Tibial artery (tissue), 4 donors: ENCODE measurements at places on chromosomes 12 and 14.

DNA sequence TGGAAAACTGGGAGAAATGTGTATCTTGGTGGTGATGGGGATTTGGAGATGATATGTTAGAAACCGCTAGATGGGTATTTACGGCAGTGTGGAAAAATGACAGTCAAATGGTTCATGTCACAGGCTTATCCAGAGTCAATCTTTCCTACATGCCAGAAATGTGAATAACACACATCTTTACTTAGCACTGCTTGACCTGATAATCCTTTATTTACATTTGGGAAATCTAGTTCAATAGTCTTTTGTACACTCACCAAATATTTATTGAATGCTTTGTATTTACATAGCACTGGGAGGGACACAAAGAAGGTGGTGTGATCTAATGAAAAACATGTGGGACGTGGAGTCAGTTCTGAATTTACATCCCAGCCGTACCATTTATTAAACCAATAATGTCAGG is 208.2 kb downstream of the DIO2 start:
- DNase-seq: no peak

DNA sequence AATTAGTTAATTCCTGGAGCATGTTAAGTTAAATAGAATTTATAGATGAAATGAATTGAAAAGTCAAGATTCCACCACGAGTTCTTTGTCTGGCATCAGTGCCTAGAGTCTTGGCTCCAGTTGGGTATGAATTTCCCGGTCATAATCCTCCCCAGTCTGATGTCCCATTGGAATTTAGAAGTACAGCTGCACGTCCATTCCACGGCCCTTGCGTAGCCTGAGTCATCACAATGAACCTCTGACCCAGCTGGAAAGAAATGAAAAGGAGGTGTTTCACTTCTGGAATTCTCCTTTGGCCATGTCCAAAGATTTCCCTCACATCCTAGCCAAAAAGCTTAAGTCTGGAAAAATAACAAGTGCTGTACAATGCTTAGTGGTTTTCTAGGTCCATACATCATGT is 122.7 kb downstream of the KICS2 start:
- DNase-seq: no peak

DNA sequence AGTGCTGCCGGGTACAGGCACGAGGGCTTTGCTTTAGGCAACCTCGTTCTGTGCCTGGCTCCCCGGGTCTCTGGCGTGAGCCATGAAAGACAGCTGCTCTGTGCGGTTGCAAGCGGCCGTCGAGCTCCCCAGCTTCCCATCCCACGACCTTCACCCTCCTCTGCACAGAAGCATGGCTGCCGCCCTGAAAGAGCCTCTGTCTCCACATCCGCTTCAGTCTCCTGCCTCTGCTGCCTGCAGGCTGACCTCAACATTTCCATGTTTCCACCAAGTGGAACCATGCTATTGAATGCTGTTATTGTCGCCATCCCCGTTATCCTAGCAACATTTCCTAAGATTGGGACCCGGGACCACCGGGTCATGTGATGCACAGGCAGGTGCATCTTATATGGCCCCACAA is 57.1 kb downstream of the KDM2B start:
- no peak for DNase-seq

GRCh38 chr12:65335021-65335714 is 56.7 kb downstream of the MSRB3 start:
- no peak for DNase-seq

DNA sequence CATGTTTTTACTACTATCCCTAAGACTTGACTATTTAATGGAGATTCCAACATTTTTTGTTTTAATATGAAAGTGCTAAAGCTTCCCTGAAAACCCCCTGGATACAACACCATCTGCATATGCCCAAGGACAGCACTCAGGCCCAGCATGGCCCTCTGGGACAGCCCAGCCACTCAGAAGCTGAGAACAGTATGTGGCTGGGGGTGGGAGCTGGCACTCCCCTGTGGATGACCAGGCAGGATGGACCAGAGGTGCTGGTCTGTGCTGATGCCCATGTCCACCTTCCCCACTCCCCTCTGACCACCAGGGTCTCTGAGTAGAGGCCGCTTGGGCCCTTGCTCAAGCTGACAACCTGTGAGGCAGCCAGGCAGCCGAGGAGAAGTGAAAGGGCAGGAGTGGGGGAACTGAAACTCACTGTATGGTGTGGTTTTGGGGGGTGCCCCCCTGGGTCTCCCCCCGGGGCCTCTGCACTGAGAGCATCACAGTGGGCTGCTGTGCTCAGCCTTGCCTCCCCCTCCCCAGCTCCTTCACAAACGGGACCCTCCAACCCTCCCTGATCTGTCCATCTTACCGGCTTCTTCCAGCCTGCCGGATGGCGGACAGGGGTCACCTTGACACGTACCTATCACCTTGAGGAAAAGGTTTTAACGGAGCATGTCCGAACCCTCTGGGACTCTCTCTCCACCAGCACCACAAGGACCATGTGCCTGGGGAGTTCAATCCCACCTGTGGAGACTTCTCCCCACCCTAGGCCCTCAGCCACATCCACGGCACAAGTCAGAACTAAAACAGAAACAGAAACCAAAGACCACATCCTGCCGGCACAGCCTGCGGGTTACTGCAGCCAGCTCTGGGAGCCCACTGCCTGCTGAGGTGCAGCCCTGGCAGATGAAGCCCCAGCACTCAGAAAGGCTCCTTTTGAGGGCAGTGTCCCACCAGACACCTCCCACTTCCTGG is at the start of gene TMEM229B:
TMEM229B (minus strand) TSS at position 785 of the 957 bp plus-strand sequence. CDS start 14,798 bp downstream, outside the sequence.
- DNase-seq: no peak

DNA sequence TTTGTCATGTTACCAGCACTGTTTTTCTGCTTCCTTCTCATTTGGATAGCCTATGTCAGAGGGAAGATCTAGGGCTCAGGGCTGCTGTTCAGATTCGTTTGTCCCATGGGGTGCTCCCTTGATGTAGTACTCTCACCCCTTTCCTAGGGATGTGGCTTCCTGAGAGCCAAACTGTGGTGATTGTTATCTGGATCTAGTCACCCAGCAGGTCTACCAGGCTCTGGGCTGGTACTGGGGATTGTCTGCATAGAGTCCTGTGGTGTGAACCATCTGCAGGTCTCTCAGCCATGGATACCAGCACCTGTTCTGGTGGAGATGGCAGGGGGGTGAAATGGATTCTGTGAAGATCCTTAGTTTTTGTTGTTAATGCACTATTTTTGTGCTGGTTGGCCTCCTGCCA is 5.5 kb upstream of the SERPINA11 start:
- no peak for DNase-seq

GRCh38 chr14:96464136-96464535 is 38.0 kb upstream of the PAPOLA start:
- no peak for DNase-seq

DNA sequence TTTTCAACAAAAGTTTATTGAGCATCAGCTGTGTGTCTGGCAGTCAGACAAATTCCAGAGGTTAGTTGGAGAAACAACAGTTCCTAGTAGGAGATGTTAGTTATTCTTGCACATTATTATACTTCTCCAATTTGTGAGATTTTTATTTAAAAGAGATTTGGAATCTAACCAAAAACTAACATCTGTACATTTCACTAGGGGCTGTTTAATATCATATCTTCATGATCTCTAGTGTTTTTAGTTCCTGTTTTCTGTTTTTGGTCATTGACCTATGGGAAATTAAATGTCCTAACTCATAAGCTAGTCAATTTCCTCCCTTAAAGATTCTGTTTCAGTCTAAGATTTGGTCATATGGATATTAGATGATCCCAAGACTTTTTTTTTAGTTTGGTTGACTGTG is 34.1 kb upstream of the KLHDC2 start:
- DNase-seq: no peak

DNA sequence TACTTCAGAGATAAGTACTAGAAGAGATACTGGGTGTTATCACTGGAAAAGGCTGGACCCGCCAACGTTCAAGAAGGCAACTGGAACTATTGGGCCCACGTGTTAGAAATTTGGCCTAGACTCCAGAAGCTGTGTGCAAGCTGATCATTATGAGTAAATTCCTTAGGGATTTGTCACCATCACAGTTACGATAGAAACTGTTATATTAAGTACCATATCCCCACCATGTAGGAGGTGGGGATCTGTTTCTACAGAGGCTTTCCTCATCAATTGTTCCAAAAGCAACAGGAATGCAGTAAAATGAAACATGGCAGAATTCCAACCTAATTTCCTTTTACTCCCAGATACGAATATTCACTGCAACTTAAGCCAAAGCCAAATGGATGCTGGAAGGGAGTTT is 170.7 kb downstream of the NOVA1 start:
- DNase-seq: peak; percentile 29

DNA sequence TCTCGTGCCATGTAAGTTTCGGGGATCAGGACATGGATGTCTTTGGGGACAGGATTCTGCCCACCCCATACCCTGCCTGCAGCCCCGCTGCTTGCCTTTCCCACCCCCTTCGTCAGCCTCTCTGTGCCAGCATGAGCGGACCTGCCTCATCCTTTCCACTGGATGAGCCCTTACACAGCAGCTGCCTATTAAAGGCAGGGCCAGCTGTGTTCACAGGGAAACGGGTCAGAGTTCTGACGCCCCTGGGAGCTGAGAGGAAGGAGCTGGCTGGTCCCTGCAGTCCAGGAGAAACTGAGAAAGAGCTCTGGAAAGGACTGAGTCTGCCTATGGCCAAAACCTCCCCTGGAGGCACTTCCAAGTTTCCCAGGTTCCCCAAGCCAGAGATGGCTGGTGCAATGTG is 83.5 kb upstream of the NCOR2 start:
- no peak for DNase-seq
